ENCODE measurements at places on chromosomes 12 and 14.

GRCh38 chr14:20662968-20663732 is 21.2 kb upstream of the RNASE4 start:
- no peak for DNase-seq

DNA sequence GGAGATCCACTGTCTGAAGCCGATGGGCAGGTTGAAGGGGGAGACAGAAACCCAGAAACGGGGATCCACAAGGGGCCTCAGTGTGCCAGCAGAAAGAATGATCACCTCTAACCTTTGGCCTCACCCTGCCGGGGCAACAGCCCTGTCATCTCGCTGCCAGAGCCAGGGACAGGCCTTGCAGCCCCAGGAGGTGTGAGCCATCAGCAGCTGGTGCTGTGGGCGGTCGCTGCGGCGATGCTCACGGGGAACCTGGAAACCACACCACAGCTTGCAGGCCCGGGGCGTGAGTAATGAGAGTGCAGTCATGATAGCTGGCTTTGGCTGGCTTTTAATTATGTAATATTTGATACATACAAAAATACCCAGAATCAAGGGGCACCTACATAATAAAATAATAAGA is 4.7 kb upstream of the TTC7B start:
- no peak for DNase-seq

- no peak for DNase-seq
Measured at GRCh38 chr12:52703878-52704277, 554 bp upstream of the KRT77 start.

DNA sequence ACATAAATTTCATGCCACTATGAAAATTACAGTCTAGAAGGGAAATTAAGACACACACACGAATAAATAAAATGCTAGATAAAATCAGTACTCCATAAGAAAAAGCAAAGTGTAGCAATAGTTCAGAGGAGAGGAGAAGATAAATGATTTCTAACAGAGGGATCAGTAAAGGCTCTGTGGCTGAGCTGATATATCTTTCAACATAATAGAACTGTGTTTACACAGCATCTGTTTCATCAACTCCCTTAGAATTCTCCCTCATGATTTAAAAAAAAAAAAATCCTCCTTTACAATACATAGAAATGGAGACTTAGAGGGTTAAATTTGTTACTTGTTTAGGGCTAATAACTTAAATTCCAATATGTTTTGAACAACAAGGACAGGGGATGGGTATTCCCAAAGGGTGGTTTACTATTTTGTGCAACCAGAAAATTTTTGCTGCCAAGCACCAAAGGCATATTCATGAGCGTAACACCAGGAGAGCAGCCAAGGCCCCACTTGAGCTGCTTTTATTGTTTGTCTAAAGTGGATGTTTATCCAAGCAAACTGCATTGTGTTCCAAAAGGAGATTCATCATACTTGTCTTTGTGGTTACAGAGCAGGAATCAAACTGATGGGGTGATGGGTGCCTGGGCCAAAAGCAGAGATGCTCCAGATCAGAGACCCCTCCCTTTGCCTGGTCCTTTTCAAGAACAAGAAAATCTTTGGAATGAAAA is 162.7 kb downstream of the BMP4 start:
- DNase-seq, result no peak

Measured in vagina (tissue), 2 donors.